ENCODE measurements at places on chromosomes 6 and 20.

DNA sequence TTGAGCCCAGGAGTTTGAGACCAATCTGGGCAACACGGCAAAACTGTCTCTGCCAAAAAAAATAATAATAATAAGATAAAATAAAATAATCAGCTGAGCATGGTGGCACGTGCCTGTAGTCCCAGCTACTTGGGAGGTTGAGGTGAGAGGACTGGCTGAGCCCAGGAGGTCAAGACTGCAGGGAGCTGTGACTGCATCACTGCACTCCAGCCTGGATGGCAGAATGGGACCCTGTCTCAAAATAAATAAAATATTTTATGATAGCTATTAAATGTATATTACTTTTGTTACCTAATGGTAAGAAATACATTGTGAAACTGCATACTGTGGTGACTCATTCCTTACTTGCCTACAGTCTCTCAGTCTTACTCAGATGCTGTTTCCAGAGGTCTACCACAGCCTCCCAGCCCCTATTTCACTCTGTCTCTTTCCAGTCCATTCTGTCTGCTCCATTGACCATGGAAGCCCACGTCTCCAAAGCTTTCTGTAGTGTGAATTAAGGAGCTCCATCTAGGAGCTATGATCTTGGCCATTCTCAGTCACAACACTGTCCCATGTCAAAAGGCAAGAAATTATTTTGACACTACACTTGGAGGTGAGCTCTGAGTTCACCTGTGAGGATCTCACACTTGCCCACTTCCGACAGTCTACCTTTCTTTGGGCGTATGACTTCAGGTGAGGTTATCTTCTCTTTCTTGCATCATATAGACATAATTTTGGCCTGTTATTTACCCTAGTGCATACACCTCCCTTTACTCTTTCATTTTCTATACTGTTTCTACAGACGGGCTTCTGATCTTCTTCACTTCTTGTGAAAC, 22.4 kb upstream of the SNX9 start:
- no peak for DNase-seq

- DNase-seq: peak; percentile 5
Measured at GRCh38 chr6:169722362-169723199, 1.7 kb downstream of the PHF10 start.

GRCh38 chr6:109715616-109716015, 24.5 kb downstream of the FIG4 start:
- DNase-seq: no peak

GRCh38 chr6:26025047-26025893, 62.0 kb upstream of the HFE start:
- no peak for DNase-seq

Data from stimulated activated CD4-positive, alpha-beta T cell treated with anti-CD3 and anti-CD28 coated beads, Interleukin-12 subunit alpha, Interleukin-12 subunit beta, amount 100 ng/mL, for 24 hours (primary cell).